Stimulated activated CD4-positive, alpha-beta T cell treated with anti-CD3 and anti-CD28 coated beads, Interleukin-1b, Interleukin-23, amount 100 ng/mL, for 4 hours (primary cell): ENCODE measurements at places on chromosomes 2 and 18.
A peak's percentile ranks its signal among the peaks of the same experiment; 100 is the strongest.

GRCh38 chr2:26986576-26986975 is 16.1 kb downstream of the MAPRE3 start:
- DNase-seq, result no peak

GRCh38 chr2:134023854-134024253 is 230.0 kb upstream of the MGAT5 start:
- no peak for DNase-seq

- DNase-seq, result peak; percentile 57
Measured at GRCh38 chr2:61793389-61793836, 60.4 kb downstream of the FAM161A start.

- no peak for DNase-seq
Measured at GRCh38 chr2:71395471-71395870, 57.9 kb upstream of the DYSF start.

- DNase-seq, result no peak
Measured at GRCh38 chr2:136384531-136385303, 266.8 kb upstream of the CXCR4 start.

GRCh38 chr2:218858138-218858445 is 1.5 kb upstream of the WNT6 start:
- DNase-seq, result no peak

- DNase-seq, result no peak
Measured at GRCh38 chr2:117217145-117217544, 597.3 kb upstream of the DDX18 start.

- no peak for DNase-seq
Measured at GRCh38 chr2:44152865-44153669, 15.6 kb upstream of the PPM1B start.

DNA sequence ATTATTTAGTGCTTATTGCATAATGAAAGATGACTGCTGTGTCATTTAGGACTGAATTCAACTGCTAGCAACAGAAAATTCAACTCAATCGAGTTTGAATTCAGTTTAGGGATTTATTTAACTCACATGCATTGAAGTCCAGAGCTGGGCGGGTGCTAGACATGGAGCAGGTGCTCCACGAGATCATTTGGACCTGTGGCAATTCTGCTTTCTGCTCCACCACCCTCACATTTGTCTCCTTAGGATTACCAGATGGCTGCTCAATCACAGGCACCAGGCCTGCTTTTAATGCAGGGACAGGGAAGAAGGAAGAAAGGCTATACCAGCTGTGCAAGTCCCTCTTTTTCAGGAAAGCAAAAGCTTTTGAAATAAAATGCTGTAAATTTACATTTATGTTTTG is 572.9 kb upstream of the SLC8A1 start:
- no peak for DNase-seq

- no peak for DNase-seq
Measured at GRCh38 chr2:58558881-58559280, 317.8 kb upstream of the FANCL start.

GRCh38 chr18:31274931-31275330 is 43.0 kb upstream of the DSG1 start:
- no peak for DNase-seq

GRCh38 chr2:54728669-54729120 is 5.2 kb downstream of the EML6 start:
- no peak for DNase-seq

GRCh38 chr2:35114765-35115164 is 1240.8 kb upstream of the CRIM1 start:
- DNase-seq, result no peak

- no peak for DNase-seq
Measured at GRCh38 chr18:58694720-58695468, 23.6 kb downstream of the MALT1 start.

GRCh38 chr2:45771261-45771660 is 119.8 kb downstream of the PRKCE start:
- no peak for DNase-seq

- no peak for DNase-seq
Measured at GRCh38 chr2:99613980-99614379, 124.2 kb upstream of the REV1 start.

GRCh38 chr18:43485545-43485963 is 208.3 kb upstream of the SYT4 start:
- DNase-seq, result no peak

- no peak for DNase-seq
Measured at GRCh38 chr2:182715121-182715891, 751 bp upstream of the DNAJC10 start.

DNA sequence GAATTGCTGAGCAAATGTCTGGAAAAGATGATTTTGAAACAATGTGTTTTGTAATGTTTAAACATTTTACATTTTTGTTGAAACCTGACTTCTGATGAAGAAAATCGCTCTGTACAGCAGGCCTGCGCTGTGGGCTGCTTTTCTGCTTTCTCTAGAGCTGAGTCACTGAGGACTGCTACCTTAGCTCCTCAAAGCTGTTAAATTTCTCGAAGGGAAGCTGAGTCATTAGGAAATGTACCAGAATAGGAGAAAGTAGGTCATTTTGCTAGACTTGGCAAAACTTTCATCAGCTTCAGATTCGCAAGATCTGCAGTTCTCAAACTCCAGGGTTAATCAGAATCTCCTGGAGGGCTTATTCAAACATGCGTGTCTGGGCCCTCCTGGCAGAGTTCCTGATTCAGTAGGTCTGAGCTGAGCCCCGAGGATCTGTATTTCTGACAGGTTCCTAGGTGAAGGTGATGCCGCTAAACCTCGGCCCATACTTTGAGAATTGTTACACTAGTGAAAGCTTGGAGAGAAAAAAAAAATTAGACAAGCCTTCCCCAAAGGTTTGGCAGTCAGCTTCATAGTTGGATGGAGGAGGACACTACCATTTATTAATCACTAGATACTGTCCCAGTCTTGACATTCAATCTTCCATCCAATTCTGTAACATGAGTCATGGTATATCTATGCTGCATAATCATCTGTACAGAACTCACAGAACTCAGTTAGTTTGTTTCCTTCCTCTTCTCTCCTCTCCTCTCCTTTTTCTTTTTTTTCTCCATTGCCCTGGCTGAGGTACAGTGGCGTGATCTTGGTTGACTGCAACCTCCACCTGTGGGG is 297.6 kb downstream of the PARD3B start:
- DNase-seq, result peak; percentile 2

GRCh38 chr18:49487711-49488310 is 777 bp upstream of the C18orf32 start:
- no peak for DNase-seq

DNA sequence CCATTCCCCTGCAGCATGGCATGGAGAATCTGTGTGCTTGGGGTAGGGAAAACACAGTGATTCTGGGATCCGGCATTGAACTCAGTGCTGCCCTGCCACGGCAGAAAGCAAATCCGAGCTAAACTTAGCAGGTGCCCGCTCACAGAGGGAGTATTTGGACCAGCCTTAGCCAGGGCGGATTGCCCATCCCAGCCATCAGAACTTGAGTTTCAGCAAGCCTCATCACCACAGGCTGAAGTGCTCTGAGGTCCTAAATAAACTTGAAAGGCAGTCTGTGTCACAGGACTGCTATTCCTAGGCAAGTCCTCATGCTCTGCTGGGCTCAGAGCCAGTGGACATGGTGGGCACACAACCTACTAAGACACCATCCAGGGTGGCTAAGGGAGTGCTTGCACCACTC is 86.2 kb upstream of the YPEL5 start:
- DNase-seq, result no peak

DNA sequence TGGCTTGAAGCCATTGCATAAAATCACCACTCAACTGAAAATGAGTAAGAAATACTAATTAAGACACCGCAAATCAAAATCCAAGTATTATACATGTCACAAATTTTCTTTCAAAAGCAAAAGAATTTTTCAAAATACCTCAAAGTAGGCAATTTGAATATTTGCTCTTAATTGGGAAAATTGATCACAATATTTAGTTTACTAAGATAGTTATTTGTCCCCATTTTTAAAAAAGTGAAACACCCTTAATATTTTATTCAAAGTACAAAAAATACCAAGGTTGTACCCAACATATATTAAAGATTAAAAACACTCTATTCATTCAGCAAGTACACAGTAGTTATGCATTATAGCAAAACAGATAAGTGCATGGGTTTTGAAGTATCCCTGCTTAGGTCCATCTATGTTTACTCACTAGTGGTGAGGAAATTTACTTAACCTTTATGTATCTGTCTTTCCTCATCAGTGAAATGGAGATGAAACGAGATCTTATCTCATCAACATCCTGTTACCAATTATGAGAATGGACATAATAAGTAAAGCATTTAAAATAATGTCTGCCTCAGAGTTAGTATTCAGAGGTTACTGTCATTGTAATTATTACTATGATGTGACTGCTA is 35.1 kb downstream of the VPS54 start:
- no peak for DNase-seq

DNA sequence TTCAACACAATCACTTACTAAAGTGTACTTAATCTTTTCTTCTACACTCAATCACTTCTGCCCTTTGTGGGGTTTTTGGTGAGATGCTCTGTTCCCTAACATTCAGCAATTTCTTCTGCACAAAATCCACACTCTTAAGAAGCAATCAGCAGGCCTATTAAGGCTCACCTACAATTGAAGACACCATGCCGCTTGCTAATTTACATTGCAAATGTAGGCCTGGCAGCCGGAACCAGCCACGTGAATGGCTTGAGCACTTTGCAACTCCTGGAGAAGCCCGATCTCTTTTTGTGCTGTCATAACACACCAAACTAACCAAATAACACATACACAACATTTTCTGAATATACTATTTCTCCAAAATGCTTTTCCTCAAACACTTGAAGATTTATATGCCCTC is 66.3 kb downstream of the NYAP2 start:
- DNase-seq, result no peak

- DNase-seq, result no peak
Measured at GRCh38 chr2:39494784-39495251, 57.7 kb upstream of the MAP4K3 start.

GRCh38 chr2:85796341-85797262 is 42.8 kb downstream of the ATOH8 start:
- DNase-seq, result no peak

DNA sequence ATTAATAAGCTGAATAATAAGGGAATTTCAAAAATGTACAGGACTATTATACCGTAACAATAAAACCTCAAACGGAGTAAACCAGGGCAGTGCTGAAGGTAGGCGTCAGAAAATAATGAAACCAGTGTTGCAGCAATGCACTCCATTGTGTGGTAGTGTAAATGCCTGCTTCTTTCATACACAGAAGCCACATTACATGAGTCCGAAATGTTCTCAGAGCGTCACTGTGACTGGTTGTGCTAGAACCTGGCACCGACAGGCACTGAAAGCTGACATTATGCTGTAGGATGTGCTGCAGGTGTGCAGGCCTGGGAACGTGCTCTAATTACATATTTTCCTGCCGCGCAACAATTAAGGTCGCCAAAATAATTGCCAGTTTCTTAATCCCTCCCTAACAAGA is 53.3 kb downstream of the ZEB2 start:
- no peak for DNase-seq

GRCh38 chr2:170098626-170099312 is 79.2 kb upstream of the MYO3B start:
- DNase-seq, result no peak

DNA sequence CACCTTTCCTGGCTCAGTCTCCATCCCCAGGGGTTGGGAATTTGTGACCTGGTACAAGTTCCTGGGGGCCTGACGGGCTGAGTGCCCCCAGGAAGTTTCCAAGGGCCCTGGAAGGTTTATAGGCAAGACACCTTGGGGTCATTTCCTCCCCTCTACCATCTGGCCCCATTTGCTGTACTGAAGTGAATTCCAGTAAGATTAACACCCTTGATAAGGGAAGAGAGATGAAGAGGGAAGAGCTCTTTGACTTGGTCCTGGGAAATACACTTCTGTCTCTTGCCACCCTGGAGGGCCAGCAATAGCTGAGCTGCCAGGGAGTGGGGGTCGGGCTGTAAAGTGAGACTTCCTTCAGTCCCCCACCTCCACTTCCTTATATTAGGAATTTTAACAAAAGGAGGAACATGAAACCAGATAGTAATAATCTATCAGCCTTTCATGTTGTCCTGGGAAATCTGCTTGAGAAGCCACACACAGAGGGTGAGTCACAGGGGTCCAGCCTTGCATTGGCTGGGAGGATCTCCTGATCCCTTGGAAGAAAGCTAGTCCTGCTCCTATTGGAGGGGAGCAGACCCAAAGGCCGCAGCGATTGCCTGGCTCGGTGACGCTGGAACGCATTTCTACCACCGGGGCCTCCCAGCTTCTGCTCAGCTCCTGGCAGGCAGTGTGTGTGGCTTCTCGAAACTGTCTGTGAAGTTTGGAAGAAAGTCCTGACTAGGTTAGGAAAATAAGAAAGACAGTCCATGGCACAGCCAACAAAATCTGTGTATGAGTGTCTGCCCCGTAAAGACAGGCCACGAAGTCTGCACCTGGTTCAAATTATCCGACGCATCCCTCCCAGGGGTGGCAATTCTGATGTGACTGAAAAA is 87.3 kb downstream of the ACAA2 start:
- no peak for DNase-seq

DNA sequence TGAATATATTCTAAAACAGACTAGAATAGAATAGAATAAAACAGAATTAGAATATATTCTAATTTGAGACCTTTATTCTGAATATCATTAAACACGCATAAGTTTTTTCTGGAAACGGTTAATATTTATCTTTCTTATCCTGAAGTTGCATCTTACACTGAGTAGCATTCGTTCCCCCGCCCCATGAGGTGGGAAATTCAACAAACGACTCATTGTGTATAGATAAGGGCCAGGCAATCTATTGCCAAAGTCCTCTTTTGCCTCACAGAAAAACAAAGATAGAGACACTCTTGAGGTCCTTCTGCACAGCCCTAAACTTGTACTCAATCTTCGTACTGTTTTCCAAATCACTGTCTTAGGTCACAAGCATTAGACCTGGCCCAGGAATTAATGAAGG is 98.1 kb downstream of the COL6A3 start:
- DNase-seq, result no peak

DNA sequence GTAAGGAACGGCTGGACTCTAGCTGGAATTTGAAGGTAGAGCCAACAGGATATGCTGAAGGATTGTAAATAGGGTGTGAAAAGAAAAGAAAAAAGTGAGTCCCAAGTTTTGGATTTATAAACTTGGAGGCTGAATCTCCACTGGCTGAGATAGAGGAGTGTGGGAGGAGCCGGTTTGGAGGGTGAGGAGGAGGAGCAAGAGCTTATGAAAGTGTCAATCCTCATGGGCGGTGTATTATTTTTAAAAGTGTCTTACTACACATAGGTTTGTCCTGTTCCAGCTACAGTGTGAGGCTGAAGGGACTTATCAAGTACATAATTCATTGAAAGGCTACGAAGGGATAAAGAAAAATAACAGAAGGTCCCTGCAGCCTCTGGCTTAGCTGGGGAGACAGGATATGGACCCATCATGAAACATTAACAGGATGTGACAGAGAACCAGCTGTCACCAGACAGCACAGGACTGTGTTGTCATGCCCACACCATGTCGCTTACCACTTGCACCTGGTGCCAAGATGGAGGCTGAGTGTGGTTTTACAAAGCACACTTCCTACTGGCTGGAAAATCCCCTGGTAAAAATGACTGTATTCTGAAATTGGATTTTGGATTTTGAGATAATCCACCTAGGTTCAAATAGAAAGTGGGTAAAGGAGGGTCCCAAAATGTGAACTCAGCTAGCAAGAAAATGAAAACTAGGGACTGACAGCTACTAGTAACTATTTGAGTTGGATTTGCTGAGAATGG is 2.5 kb upstream of the MREG start:
- no peak for DNase-seq

GRCh38 chr2:18473241-18474181 is 86.9 kb downstream of the RDH14 start:
- DNase-seq, result no peak

- no peak for DNase-seq
Measured at GRCh38 chr2:240998995-240999791, 775 bp downstream of the SNED1 start.
